EH (cell line): ENCODE measurements at places on chromosomes 2 and 18.

DNA sequence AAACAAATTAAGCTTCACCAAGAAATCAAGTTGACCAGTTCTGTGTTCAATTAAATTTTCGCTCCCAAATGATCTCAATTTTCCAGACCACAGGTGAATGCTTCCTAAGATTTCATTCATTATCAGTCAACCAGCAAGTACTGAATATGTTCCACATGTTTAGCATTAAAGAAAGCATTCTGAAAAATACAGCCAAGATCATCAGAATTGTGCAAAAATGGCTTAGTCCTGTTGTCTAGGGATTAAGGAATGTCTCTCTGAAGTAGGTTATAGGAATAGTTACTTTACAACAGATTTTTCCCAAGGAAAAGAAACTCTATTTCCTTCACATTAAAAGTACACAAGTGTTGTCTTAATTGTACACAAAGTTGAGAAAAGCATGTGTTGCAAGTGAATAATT is 69.2 kb downstream of the NRXN1 start:
- no peak for DNase-seq

DNA sequence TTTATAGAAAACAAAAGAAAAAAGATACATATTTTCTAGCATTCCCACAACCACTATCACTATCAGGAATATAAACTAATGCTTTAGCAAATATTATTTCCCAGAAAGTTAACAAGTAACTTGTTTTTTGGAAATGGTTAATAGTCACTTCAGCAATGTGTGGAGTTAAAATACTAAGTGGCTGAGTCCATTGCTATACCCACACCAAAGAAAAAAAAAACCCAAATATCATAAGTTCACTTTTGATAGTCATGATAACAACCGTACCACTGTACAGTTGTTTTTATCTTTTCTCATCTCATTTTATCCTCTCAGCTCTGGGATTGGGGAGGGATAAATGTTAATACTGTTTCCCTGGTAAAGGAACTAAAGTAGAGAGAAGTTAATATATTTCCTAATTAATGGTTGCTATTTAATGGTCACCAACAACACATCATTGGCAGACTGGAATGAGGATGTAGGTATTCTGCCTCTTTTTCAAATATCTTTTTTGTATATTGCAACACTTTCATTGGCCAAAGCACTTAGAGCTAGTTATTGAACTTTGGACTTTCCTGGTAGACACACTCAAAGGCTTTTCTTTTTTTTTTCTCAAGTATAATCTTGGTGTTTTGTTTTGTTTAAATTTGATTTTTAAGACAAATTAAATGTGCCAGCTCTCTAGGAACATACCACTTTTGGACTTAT is 18.4 kb upstream of the KANSL1L start:
- no peak for DNase-seq

DNA sequence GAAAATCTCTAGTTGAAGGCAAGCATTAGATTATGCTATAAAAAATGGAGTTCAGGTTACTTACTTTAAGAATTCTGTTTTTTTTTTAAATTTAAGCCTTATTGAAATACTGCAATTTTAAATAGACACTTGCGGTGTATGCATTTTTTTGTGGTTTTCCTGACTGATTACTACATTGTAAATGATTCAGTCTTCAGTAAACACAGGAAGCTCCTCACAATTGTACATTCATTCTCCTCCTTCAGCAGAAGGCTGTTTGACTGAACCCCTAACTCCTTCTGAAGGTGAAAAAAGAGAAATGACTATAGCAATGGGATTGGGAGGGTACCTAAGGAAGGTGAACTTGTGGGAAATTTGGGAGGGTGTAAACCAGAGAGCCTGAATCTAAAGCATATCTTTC is 136.1 kb downstream of the GCA start:
- no peak for DNase-seq

DNA sequence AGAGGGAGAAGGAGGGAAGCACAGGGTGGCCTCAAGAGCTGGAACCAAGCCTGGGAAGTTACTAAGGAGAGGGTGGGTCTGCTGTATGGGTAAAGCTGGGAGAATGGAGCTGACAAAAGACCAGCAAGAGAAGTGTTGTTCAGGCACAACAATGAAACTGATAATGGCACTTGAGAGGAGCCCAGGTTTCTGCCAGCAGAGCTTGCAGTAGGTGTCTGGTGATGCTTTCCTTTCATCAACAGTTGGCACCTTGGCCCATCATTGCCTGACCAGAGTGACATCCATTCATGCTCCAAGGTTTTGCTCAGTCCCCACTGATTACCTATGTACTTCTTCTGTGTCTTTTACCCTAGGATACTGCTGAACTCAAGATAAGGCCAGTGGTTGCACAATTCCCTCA is 92.9 kb upstream of the CXCR4 start:
- DNase-seq: no peak

- no peak for DNase-seq
Measured at GRCh38 chr2:105592288-105592687, 152.4 kb upstream of the NCK2 start.

- DNase-seq: no peak
Measured at GRCh38 chr2:203706403-203706802, at the start of gene CD28. TSS of gene CD28 (plus strand) at chr2:203706639. CDS start at chr2:203706697, 58 bp downstream.
